ENCODE measurements at places on chromosomes 11 and 22.
A peak's percentile ranks its signal among the peaks of the same experiment; 100 is the strongest.

DNA sequence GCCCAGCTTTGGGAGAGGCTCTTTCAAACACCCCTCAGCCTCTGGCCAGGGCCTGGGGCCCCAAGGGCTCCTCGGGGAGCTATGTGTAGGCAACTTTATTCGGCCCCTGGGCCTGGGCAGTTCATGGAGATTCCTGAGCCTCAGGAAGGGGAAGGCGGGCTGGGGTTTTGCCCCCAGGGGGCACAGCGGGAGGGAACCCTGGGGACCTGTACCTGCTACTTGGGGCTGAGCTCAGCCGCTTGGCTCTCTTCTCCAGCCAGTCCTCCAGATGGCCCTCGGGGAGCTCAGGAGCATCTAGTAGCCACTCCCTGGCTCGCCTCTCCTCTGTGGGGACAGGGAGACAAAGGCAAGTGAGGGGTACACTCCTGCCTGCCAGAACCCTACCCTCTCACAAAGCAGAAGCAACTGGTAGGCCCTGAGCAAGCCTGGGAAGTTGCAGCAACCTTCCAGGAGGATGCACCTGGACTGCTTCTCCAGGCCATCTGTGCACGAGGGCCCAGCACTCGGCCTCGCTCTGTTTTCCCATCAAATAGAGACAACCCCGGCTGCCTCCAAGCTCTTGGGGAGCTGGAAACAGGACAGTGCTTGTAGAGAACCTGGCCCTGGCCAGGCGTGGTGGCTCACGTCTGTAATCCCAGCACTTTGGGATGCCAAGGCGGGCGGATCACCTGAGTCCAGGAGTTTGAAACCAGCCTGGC is 18.5 kb downstream of the CABP7 start:
- DNase-seq = no peak

DNA sequence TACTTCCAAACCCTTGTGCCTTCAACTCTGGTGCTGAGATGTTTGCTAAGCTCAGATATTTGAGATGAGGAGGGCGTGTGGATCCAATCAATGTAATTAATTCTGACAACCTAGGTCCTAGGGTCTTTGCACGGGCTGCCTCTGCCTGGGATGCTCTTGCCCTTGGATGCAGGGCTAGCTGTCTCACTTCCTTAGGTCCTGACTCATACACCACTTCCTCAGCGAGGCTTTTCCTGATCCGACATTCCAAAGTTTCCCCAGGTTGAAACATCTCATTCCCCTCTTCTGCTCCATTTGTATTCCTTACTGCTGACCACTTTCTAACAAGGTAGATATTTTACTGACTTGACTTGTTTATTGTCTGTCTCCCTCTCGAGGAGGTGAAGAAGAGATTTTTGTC is 43.0 kb upstream of the NTM start:
- DNase-seq = no peak

DNA sequence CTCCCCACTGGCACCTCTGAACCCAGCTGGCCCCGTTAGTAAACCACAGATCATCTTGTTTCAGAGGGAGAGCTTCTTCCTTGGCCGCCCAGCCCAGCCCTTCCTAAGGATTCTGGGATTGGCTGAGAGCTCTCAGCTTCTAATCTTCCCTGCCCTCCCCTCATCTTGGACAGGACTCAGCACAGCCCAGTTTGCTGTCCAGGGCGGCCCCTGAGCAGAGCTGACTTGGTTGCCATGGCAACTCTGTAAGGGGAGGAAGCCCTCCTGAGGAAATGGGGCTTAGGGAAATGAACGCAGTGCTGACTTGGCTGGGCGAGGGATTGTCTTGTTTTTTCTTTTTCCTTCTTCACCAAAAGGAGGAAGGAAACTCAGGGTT is 4.6 kb downstream of the APOL4 start:
- DNase-seq = peak; percentile 40

GRCh38 chr11:64358907-64359711 is at the start of gene RPS6KA4:
Gene RPS6KA4 (plus strand): TSS chr11:64359162. CDS start chr11:64359236, 74 bp downstream.
- peak; percentile 56 for DNase-seq

- DNase-seq = no peak
Measured at GRCh38 chr11:85540635-85541205, 86.4 kb downstream of the DLG2 start.

DNA sequence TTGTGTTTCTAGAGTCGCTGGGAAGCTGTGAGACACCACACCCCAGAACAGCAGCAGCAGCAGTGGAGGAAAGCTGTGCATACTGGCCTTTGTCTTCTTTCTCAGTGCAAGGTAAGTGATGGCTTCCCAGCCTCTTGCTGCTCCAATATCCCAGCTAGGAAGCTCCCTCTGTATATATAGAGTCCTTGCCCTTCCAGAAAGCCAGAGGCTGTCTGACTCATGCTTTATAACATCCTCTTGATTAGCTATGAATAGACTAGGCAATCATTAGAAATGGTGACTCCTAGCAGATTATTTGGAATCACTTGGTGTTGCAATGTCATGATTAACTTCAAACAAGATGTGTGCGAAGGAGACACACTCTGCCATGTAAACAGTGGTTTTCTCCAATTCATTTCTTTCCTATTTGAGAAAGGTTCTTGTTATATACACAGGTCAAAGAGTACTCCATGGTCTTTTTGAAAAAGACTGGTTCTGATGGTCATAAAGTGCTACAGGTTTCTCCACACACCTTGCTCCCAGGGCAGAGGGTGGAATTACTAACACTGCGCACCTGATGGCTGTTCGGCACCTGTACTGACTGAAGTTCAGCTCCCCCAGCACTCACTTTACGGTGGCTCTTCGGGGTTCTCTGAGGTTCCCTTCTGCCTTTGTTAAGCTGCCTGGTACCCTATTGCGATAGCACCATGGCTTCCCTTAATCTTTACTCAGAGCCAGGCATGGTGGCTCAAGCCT is at the start of gene MMP1:
Gene MMP1, minus strand, starts transcription at position 149 of the 735 bp plus-strand sequence. Its CDS starts 68 bp downstream, at position 81.
- DNase-seq = peak; percentile 78

- DNase-seq = no peak
Measured at GRCh38 chr11:92557879-92558278, 333.3 kb downstream of the FAT3 start.

- peak; percentile 90 for DNase-seq
Measured at GRCh38 chr11:111631666-111632039, 29.4 kb downstream of the SIK2 start.

DNA sequence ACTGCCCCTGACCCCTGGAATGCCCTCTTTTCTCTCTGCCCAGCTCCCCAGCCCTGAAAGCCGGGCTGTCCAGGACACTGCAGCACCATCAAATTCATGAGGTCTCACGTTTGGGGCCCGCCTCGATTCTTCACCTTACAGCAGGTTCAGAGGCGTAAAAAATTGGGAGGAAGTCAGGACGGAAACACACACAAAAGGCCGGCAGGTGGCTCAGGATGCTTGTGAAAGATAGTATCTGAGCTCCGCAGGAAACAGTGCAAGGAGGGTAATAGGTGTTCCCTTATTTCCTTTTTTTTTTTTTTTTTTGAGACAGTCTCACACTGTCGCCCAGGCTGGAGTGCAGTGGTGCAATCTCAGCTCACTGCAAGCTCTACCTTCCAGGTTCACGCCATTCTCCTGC is 4.1 kb downstream of the RFPL2 start:
- DNase-seq = no peak

DNA sequence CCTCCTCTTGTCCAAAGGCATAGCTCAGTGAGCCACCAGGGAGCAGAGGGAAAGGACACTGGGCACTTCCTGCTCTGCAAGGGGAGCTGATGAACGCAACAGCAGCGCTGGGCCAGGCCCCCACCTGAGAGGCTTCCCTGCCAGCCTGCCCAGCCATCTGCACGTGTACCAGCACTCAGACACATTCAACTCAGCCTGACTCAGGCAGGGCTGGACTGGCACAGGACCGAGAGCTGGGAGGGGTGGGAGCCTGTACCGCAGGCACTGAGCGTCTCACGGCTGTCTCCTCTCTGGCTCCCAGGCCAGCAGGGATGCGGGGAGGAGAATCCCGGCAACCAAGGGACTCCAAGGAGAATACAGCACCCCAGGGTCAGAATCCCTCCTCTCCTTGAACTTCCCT is 411.8 kb downstream of the CTTN start:
- DNase-seq = no peak

- no peak for DNase-seq
Measured at GRCh38 chr22:38959590-38959989, 2.2 kb downstream of the APOBEC3A start.

All from AG10803 (cell line).